ENCODE measurements at places on chromosomes 2 and 18.

GRCh38 chr2:188517549-188518215 is 226.0 kb downstream of the GULP1 start:
- DNase-seq, result no peak

DNA sequence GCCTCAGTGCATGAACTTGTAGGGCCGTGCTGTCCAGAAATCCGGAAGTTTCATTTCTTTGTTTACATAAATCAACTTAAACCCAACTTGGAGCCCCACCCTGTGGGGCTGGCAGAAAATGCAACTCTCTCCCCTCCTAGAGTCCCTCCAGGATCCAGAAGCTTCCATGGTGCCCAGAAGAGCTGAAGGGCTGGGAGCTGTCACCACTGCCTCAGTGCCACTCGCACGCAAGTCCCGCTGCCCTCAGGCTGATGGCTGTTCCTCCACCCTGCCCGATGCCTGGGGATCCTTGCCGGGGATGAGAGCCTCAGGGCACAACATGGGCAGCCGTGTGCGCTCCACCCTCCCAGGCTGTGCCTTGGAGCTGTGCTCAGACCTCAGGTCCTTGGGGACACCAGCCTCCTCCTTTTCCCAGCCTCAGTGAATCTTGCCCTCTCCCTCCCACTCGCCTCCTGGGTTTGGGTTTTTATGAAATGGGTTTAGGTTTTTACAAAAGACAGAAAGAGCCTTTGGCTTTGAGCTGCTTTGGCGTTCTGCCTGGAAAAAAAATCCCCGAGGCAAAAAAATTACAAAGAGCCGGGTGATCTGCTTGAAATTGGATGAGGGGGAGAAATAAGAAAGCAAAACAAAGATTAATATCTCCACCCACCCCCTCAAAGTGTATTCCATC is 155.2 kb downstream of the TWIST2 start:
- DNase-seq, result no peak

GRCh38 chr2:40955635-40956034 is 503.7 kb upstream of the SLC8A1 start:
- DNase-seq, result no peak

DNA sequence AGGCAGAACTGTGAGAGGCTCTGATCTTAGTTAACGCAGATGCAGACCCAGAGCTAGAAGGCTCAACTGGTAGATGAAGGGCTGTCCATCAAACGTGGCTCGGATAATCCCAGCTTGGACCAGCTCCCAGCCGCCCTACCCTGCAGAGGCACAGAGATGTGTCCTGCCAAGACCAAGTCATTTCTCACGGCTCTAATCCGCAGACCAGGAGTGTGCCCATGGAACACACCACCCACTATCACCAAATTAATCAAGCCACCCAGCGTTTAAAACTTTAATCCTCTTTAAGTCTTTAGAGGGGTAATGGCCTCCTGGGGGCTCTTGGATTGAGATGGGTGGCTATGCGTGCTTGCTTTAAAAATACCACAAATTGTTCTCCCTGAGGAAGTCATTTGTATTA is 17.5 kb downstream of the LYPD1 start:
- no peak for DNase-seq

Measured in stimulated activated CD4-positive, alpha-beta T cell treated with anti-CD3 and anti-CD28 coated beads, Interleukin-4, amount 100 ng/mL, for 48 hours (primary cell).